Stimulated activated CD8-positive, alpha-beta memory T cell treated with anti-CD3 and anti-CD28 coated beads, Interleukin-4, amount 100 ng/mL, for 24 hours (primary cell): ENCODE measurements at places on chromosomes 2 and 18.

DNA sequence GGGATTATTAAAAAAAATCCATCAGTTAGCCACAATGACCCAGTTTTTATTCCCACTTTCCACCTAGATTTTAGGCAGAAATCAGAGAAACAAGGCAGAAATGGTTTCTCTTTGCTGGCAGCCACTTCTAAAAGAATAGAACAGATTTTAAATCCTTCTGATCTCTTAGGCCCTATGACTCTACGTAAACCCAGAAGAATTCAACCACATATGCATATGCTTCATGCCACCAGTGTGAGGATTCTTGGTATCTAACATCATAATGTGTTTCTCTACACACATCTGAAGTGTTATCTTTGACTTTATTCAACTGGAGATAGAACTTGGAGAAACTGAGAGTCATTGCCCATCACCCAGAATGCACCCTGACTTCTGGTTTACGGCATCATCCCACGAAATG lies 128.7 kb upstream of the TANK start:
- DNase-seq: no peak

- DNase-seq: no peak
These were observed 760 bp upstream of the CNOT11 start for GRCh38 chr2:101251844-101252407.

GRCh38 chr2:64958556-64958955 lies 30.6 kb upstream of the SLC1A4 start:
- DNase-seq: no peak

- no peak for DNase-seq
These were observed 1.2 kb downstream of the IDH1 start for GRCh38 chr2:208253600-208254117.

DNA sequence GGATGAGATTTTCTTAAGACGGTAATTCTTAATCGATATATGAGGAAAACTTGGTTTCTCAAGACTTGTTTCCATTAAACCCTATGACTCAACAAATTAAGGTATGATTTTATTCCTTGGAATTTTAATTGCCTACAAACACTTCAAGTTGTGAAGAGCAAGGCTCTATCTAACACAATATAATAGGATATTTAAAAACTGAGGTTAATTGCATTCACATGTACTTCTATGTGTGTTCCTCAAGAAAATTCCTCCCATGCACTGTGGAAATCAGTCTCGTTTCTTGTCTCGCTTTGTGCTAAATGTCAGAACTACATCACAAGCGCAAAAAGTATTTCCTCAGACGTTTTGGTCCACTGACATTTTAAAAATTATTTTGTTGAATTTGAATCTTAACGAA lies 109.6 kb upstream of the UNC80 start:
- no peak for DNase-seq

DNA sequence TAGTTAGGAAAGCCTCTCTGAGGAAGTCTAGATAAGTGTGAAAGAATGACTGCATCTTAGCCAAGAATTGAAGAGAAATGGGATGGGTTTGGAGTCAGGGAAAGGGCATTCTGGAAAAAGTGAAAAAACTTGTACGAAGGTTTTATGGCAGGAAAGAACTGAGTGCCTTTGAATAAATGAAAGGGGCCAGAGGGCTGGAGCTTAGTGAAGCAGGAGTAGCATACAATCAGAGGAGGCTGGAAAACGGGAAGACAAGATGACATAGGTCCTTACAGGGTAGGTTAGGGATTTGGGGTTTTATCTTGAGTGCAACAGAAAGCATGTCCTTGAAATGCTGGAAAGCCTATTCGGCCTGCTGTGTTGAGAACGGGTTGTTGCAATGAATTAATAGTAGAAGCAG lies 152.6 kb upstream of the RND3 start:
- DNase-seq: no peak

GRCh38 chr18:73101977-73102376 lies 234.2 kb upstream of the NETO1 start:
- DNase-seq: no peak

DNA sequence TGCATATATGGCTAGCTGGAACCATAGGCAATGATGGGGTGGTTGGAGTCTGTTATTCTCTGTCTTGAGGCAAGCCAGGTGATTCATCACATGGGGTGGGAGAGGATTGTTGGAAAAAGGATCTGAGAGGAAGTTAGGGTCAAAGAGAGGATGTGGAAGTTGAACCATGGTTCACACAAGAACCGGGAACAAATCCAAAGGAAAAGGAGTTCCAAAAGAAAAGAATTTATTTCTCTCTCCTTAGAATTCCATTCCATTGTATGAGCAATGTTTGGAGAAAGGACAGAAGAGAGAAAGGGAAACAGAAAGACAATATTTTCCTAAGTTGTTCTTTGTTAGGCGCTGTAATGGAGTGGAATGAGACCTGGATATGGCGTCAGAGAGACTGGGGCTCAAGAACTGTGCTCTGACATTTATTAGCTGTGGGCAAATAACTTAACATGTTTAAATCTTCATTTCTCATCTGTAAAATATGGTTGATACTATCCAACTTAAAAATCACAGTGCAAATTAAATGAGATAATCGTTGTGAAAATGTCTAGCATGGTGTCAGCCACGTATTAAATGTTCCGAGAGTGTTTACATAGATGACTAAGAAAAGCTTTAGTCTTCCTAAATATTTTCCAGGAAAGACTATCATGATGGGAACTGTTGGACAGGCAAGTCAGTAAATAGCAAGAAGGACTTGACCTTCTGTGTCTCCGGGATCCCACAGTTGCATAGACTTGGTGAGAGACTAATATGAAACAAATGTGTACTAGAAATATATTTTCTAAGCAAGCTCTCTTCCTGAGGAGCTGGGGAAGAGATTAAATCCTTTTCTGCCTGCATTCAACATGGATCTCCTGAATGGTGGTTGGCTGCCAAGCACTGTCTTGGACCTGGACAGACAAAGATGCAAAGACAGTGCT lies 71.4 kb downstream of the TRIB2 start:
- DNase-seq: no peak

DNA sequence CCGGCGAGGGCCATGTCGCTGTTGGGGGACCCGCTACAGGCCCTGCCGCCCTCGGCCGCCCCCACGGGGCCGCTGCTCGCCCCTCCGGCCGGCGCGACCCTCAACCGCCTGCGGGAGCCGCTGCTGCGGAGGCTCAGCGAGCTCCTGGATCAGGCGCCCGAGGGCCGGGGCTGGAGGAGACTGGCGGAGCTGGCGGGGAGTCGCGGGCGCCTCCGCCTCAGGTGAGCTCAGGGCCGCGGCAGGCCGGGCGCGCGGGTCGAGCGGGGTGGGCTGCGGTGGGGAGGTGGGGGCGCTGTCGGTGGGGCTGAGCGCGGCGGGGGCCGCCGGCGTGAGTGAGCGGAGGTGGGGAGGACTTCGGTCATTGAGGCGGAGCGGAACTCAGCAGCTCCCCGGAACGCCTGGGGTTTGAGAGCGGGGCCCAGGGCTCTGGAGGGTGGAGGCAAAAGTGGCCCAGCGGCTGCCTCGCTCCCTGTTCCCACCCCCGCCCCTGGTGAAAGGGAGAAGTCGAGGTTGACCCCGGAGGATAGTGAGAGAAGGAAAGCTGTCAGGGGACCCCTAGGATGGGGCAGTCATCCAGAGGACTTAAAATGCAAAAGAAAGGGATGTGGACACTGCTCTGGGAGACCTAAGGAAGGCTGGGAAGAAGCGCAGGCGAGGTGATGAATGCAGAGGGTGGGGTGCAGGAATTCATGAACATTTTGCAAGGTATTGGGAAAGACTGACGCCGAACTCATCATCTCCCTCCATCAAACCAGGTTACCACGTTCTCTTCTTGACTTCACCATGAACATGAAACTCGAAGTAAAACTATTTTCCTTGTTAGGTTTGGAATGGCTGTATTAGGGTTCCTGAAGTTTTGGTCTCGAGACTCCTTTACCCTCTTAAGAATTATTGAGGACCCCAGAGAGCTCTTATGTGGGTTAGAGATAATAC lies 633 bp downstream of the MALT1 start:
- DNase-seq: peak; percentile 35

- DNase-seq: no peak
These were observed 197.2 kb upstream of the ID2 start for GRCh38 chr2:8484502-8485283.

GRCh38 chr18:9240270-9240669 lies 94.3 kb upstream of the TWSG1 start:
- no peak for DNase-seq

DNA sequence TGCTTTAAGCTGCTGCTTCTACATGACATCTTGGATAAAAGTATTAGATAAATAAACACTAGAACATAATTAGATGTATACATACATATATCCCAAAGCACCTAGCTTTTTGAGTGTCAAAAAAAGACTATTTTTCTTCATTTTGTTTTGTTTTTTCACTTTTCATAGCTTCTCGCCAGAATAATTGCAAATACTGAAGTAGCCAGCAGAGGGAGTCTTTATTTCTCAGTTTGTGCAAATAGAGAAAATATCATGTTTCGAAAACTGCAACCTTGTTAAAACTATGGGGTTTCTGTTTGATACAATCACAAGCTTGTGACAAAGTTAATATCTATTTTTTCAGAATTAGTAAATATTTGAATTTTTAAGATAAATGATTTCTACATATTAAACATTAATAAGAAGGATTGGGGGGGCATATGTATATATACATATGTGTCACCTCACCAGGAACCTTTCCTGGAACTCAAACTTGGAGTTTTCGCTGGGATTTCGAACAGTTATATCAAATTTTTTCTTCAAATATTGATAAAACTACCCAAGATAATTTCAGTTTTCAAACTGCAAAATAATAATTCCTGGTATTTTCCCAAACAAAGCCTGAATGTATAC lies 61.0 kb downstream of the GRB14 start:
- no peak for DNase-seq

GRCh38 chr18:5895876-5896740 lies 786 bp upstream of the TMEM200C start:
- DNase-seq: no peak

GRCh38 chr2:216217904-216218260 lies 108.7 kb downstream of the XRCC5 start:
- DNase-seq: no peak

DNA sequence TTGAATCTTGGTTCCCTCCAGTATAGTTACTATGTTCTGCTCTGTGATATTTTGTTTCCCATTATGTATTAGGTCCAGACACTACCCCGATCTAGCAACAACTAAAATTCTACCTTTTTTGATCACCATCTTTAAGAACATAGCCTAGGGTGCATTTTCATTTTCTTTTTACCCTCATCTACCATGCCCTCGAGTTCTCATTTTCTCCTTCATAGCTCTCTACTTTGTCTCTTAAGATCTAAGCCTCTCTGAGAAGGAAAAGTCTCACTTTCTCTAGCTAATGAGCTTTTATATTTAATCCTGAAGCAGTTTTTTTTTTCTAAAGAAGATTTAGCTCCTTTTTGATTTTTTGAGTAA lies 1089.4 kb upstream of the SLC39A10 start:
- DNase-seq: no peak

- DNase-seq: no peak
These were observed 25.2 kb downstream of the AAK1 start for GRCh38 chr2:69618362-69618761.

GRCh38 chr2:151770995-151771394 lies 36.7 kb upstream of the NEB start:
- no peak for DNase-seq

DNA sequence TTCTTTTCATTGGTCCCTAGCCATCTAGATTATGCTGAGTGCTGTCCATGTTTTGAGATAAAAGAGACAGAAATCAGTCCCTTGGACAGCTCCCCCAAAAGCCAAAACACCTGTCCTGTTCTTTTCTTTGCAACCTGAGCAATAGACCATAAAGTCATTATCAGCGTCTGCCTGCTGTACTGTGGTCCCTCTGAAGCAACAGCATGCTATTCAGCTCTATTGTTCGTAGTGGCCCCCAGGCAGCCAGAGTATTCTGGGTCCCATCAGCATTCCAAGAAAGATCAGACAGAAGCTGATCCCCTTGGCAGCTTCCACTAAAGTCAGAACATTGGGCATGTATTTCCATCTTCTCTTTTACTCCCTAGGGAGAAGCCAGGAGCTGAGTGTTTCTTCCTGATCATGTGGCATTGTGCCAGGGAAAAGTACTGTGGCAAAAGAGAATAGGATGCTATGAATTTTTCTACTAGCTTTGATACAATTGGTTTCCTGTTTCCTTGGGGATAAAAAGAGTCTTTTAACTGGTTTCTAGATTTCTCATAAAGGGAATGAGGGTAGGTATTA lies 33.6 kb upstream of the ZSWIM2 start:
- no peak for DNase-seq

GRCh38 chr18:73615506-73615905 lies 532.1 kb downstream of the FBXO15 start:
- no peak for DNase-seq

GRCh38 chr2:85997017-85997970 lies 108.4 kb downstream of the POLR1A start:
- no peak for DNase-seq

DNA sequence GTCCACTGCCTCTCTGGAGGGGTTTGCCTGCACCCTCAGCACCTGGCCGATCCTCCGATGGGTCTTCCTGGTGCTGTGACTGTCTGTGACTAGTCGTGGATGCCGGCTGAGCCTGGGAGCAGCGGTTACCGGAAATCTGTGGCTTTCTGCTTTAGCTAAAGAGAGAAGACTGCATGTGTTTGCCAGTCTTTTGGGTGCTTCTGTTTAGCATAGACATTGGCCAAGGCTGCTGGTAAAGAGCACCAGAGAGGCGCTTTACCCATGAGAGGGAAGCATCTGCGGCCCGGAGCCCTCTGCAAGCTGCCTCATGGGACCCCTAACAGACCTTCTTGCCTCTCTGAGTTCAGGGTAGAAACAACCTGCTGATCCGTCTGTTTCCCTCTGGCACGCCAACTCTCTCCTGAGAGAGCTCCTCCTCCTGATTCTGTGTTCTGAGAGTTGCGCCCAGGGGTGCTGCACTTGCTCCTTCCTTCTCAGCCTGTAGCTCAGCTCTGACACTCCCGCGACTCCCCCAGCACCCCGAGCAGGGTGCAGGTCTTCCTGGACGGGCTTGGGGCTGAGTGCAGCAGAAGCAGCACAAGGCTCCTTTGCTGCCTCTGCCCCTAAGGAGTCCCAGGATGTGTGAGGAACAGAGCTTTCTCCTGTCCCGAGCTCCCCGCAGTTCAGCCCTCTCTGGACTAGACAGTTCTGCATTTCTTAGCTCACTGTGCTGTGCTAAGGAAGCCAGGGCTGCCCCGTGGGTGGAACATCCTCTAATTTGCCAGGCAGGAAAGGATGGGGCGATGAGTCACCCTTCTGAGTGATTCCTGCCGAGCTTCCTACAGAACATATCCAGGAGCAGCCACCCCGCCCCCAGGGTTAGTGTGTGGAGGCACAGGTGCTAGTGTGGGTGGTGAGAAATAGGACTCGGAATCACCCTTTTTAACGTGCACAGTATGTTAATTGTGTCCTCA lies 203.2 kb downstream of the SH3RF3 start:
- DNase-seq: peak; percentile 7
